ENCODE measurements at places on chromosomes 13 and 19. TPM values are rescaled to one million over a fixed set of nuclear protein-coding genes. Genes with fewer than 3 reads are reported as not detected.

DNA sequence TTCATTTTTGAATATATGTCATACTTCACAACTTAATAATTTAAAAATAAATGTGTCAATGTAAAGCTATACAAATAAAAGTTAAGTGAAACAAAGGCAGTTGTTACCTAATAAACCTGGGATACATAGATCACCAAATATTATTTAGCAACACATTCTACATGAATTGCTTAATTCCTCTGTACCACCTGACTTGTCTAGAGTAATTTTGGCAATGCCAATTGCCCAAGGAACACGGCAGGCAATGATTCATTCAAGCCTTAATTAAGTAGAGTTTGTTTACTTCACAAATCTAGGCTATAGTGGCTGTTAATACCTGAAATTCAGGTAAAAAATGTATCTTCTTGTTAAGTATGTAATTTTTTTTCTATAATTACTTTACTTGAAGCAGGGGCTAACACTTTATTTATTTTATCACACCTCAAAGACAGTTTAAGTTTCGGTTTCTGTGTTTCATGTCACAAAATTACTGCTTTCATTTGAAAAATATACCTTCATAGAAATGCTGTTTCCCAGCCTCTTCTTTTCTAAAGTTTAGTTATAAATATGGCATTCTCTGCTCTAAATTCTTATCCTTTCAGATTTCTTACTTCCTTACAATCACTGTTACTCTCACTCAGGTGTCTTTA, 705.7 kb downstream of the SLITRK5 start:
- DNase-seq: no peak

Gene YJEFN3
- total RNA-seq: 11.3 TPM

DNA sequence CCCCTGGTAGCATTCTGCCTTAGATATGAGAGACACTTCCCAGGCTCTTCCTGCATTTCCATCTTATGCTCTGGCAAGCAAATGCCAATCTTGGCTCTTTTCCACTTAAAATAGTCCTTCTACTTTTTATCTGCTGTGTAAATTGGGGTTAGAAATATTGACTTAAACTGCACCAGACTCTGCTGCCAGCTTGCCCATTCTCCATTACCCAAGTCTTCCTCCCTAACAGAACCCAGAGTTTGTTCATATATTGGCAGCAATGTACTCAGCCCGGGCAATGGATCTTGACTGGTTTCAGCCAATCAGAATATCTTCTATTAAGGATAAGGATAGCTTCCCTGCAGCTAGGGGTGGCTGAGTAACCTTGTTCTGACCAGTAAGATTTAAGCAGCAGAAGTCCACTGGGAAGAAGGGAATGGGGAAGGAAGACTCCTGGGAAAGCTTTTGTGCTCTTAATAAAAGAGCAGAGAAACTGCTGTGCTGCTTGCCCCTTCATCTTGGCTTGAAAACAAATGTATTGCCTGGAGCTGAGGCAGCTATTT, 177.1 kb downstream of the KCNRG start:
- no peak for DNase-seq

DNA sequence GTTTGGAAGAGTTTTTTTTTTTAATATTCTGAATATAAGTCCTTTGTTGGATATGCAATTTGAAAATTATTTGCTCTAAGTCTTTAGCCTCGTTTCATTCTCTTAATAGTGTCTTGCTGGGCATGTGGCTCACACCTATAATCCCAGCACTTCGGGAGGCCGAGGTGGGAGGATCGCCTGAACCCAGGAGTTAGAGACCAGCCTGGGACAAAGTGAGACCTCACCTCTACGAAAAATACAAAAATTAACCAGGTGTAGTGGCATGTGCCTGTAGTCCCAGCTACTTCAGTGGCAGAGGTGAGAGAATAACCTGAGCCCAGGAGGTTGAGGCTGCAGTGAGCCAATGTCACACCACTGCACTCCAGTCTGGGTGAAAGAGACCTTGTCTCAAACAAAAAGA, 87.3 kb upstream of the UBAC2 start:
- no peak for DNase-seq

DNA sequence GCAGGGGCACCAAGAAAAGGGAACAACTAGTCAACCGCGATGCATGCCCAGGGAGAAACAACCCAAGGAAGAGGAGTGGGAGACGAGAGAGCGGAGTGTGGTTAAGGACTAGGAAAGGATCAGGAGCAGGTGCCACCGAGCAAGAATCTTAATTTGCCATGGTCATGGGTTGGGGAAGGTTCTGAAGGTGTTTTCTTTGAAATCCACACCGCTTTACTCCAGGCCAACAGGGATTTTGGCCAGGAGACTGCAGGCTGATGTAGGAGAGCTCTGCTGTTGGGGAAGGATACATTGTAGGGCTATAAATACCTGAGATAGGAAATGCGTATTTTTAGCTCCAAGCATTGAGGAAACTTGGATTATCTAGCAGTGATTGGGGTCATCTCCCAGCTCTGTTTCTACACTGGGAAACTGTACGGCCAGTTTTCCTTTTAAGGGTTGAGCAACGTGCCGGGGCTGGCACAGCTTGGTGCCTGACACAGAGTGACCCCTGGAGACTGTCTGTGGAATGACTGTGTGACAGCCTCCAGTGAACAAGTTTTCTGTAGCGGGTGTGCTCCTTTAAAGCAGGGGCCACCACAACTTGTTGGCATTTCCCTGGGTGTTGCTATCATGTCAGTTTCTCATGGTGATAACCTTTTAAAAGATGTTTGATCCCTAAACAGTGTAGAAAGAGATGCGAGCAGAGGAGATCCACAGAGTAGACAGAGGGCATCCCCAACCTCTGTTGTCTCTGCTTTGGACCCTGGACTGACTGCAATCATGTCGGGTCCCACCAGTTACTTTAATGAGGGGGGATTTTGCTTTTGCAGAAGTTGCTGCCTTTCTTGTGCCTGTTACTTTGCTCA, 34.3 kb downstream of the ZNF536 start:
- no peak for DNase-seq

Gene INSR
- total RNA-seq: 3.6 TPM

DNA sequence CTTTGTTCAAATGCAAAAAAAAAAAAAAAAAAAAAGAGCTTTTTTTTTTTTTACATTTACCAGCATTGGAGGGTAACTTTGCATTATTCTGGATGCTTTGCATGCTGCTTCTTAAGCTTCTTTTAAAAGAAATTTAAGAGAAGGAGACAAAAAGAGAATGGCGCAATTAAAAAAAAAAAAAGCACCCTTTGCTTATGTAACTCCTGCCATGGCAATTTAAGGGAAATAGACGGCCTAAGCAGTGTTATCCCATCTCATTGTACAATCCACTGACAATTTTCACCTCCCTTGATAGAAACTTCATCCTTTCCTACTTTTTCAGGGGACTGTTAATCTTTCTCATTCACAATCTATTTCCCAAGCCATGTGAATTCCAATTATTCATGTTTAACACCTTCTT, 129.8 kb downstream of the KCTD12 start:
- no peak for DNase-seq

Gene TMEM86B
- total RNA-seq: 8.1 TPM

DNA sequence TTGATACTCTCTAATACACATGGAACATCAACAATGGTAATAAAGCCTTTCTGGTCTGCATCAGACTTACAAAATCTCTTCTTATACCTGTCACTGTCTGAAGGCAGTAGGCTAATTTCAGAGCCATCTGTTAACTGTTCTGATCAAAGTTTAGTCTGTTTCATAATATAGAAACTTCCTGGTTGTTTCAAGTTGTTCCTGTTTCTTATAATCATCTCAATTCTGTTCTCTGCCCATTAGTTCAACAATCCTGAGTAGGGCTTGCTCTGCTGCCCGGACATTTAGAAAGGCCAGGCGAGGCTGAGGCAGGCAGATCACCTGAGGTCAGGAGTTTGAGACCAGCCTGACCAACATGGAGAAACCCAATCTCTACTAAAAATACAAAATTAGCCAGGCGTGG, 5.4 kb upstream of the ZSCAN5A start:
- DNase-seq: no peak

Gene KLK6
- total RNA-seq: not detected

DNA sequence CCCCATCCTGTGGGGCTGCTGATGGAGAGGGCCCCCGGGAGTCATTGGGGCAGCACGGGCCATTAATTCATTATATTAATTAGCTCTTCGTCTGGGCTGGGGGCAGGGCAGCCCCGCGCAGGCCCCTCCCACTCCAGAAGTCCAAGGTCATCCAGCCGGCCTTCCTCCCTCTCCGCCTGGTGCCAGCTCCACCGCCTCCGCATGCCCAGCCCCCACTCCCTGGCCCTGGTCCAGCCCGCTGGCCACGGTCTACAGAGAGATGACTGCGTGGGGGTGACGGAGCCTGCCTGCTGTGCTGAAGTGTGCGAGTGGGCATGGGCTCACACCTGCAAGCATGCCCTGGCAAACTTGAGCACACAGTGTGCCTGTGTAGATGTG, 8.8 kb downstream of the IGLON5 start:
- DNase-seq: no peak

- no peak for DNase-seq
Observed at GRCh38 chr13:46339035-46339666, 47.9 kb downstream of the RUBCNL start.

DNA sequence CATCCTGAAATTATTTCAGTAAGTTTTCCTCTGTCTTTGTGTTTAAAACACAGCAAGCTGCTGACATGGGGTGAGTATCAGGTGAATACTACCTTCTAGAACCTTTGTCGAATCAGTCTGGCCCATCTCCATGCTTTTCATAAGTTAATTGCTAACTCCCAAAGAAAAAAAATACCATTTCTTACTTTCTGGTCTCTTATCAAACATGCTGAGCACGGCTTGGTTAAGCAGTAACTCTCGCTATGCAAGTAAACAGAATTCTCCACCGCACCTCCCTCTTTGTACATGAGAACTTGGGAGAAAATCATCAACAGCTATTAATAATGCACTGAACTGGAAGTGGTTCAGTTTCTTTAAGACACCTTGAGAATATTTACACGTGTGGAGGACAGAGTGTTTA, 88.6 kb downstream of the FGF9 start:
- DNase-seq: no peak

DNA sequence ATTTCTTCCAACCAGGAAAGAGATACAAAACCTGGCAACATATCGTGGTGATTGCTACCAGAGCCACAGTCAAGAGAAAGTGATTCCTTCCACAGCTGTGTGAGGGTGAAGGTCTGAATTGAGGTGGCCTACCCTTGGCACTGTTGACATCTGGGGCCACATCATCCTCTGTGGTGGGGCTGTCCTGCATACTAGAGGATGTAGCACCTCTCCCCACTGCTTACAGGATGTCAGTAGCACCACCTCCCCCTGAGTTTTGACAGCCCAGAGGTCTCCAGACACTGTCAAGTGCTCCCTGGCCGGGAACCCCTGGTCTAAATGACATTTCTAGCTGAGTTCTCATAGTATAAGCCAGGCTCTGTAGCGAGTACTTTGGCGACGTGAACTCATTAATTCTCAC, 15.5 kb downstream of the PTGER1 start:
- no peak for DNase-seq

DNA sequence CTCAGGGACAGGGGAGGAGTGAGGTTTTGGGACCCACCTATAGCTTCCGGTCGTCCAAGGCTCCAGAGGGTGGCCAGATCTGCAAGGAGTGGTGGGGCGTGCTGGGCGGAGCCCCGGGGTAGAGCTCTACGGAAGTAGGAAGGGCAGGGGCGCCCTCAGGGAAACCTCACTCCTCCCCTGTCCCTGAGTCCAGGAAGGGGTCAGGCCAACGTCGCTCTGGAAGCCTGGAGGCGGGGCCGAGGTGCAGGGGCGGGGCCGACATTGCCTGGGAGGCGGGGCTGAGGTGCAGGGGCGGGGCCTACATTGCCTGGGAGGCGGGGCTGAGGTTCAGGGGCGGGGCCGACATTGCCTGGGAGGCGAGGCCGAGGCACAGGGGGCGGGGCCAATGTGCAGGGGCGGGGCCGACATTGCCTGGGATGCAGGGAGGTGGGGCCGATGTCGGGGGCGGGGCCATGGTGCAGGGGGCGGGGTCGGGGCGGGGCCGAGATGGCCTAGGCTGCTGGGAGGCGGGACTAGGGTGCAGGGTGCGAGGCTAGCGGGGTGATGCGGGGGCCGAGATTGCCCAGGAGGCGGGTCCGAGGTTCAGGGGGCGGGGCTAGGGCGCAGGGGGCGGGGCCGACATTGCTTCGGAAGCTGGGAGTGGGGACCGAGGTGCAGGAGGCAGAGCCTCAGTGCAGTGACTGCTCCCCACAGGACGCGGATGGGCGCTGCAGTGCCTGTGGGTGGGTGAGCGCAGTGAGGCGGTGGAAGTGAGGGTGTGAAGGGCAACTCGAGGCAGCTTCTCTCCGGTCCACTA, 4.9 kb upstream of the PALM start:
- peak; percentile 61 for DNase-seq

DNA sequence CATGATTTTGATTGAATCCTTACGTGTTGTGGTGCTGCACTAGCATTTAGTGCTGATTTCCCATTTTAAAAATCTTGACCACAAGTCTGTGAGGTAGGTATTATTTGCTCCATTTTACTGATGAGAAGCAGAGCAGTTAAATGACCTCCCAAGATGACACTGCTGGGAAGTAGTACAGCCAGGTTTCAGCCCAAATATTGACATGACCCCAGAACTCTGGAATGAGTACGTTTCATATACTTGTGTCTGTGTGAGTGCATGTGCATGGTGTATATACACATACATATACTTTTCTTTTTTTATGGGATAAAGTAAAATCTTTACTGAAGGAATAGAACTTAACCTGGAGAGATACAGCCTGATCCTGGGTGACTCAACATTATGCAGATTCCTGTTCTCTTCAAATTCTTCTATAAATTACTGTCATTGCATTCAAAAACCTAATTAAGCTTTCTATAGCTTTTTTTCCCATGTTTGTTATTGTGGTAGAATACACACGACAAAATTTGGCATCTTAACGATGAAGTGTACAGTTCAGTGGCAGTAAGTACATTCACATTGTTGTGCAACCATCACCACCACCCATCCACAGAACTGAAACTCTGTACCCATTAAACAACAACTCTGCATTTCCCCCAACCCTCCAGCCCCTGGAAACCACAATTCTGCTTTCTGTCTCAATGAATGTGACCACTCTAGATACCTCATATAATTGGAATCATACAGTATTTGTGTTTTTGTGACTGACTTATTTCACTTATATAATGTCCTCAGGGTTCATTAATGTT, 311.9 kb downstream of the MTUS2 start:
- DNase-seq: no peak

DNA sequence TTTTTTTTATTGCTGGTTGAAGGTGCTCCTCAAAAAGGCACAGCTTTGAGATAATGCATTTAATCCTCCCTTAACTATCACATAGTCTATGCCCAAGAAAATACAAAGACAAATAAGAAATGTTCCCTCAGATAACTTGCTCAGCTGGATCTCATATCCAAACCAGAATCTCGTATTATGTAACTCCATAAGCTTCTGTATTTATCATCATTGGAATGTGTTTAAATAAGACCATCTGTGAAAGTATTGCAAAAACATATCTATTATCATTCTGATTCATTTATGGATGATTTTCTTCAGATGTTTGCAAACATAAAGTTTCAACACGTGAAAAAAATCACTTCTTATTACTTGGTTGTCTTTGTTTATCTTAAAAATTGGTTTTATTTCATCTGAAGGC, 190.9 kb downstream of the IRS2 start:
- no peak for DNase-seq

All from activated naive CD4-positive, alpha-beta T cell treated with anti-CD3 and anti-CD28 coated beads, Interleukin-2, amount 50 U/mL, for 72 hours (primary cell).